ENCODE measurements at places on chromosomes 12 and 14.
A peak's percentile ranks its signal among the peaks of the same experiment; 100 is the strongest.

- peak; percentile 33 for DNase-seq
These were observed 419.5 kb downstream of the TMEM121 start for GRCh38 chr14:105945896-105946295.

GRCh38 chr14:101599234-101599885, 38.1 kb downstream of the DIO3 start:
- DNase-seq, result no peak

DNA sequence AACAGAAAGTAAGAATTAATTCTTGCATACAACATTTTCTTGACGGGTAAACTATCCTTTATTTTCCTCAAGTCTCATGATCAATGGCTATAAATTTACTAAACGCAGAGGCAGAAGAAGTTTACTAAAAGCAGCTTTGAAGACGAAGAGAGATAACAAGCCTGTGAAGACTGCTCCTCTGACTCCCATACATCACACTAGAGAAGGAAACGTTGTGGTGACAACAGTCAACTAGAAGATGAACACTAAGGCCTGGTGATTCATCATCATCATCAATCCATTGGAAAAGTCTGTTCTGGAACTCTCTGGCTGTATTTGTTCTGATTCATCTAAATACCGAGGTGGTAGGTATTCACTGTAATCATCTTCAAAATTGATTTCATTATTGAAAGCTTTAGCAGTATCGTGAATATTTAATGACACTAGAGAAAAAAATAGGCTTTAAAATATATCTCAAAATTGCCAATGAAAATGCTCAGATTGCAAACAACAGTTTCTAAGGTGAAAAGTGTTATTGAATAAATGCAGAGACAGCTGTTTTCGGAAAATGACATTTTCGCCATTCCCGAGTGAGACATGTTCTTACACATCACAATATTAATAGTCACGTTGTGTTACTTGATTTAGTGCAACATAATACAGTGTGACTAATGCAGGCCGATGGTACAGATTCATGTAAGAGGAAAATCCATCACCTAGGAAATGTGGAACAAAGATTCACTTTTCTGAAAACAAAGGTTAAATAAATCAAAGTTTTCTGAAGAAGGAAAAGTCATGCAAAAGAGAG, 260.5 kb downstream of the C12orf50 start:
- DNase-seq, result no peak

- DNase-seq, result no peak
These were observed 217.6 kb upstream of the SFSWAP start for GRCh38 chr12:131493068-131493826.

All from DMS79 treated with DMSO at 0.1 percent for 48 hours (cell line).